ENCODE measurements at places on chromosomes 11 and 22.

DNA sequence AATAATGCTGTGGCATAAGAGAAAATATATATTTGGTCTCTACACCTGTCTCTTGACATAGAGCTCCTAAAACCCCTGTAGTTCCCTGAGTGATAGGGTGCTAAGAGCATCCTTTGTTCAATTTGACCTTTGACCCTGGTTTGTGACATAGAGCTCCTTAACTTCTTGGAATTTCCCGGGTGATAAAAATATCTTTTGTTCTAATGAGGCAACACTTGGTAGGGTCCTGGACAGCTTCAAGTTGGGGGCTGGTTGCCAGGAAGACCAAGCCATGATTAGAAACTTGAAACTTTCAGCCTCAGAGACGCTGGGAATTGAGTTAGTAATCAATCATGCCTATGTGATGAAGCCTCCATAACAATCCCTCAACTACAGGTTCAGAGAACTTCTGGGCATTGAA lies 105.4 kb downstream of the CASP12 start:
- no peak for DNase-seq

DNA sequence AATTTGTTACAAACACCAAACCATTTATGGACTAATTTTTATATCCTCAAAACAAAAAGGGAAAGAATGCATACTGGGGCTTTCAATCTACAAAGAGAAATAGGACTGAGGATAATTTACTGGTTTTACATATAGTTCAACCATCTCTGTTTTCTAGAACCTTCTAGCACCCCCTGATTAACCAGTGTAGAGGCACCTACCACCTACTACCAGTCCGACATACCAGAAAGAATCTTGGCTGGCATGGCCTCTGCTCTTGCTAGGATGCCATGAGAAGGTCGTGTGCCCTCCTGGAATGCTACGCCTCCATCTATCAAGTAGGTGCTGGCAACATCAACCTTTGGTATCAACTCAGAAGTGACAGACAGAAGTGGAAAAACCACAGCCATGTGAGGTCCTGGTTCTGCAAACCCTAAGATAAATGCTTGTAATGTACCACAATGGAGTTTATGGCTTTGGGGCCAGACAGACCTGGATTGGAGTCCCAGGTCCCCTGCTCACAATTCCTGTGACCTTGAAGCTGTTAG lies 28.2 kb downstream of the MYH9 start:
- no peak for DNase-seq

DNA sequence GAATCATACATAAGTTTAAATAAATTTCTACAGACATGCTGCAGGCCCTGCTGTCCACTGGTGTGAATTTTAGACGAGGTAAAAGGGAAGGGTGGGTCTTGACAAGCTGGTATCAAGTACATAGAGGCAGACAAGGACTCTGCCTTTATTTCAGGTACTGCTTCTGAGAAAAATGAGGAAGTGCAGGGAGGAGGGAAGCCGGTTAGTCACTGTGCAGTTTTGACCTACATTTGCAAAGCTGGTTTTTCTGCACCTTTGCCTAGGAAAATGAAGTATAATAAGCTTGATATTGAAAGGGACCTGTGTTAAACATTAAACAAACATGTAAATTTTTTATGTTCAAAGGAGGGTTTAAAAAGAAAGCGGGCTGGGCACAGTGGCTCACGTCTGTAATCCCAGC lies 24.6 kb downstream of the TMEM45B start:
- DNase-seq: peak; percentile 49

DNA sequence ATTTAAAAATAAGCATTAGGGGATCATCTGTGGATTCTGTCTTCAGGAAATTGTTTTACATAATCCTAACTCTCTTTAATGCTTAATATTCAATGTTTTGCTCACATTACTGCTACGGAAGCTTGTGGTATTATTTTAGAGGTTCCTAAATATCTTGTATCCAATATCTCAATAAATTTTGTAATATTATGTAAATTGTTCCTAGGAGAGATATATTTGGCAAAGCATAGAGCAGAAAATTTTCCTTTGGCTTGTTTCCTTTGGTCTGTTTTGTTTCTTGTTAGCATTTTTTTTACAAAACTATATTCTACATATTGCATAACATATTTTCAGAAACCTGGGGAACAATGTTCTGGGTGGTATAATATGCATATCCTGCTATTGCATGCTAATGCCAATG lies 144.8 kb downstream of the GRIA4 start:
- no peak for DNase-seq

DNA sequence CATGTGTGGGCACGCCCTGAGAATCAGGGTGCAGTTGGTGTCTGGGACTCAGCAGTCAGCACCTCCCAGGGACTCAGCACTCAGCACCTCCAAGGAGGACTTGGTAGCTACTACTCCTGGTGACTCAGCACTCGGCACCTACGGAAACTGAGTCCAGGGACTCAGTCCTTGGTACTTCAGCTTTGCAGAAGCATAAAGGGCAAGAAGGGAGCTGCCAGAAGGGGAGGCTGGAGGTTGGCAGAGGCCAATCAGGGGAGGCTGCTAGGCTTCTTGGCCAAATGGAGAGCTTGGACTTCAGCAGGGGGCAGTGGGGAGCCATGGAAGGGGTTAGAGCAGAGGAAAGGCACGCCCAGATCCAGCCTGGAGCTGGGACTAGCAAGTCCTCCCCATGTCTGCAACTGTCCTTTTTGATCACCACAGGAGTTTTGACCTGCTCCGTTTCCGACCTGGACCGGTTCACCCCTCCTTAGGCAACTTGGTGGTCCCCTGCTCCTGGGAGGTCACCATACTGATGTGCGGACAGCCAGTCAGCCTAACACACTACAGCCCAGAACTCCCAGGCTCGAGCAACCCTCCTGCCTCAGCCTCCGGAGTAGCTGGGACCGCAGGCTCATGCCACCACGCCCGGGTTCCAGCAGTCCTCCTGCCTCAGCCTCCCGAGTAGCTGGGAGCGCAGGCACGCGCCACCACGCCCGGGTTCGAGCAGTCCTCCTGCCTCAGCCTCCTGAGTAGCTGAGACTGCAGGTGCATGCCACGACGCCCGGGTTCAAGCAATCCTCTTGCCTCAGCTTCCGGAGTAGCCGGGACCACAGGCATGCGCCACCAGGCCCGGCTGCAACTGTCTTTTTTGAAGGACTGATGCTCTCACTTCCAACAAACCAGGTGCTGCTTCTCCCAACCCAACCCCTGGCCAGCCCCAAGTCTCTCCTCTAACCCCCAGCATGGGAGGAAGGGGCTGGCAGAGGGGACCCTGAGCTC lies 1.5 kb downstream of the ANO9 start:
- DNase-seq: no peak

DNA sequence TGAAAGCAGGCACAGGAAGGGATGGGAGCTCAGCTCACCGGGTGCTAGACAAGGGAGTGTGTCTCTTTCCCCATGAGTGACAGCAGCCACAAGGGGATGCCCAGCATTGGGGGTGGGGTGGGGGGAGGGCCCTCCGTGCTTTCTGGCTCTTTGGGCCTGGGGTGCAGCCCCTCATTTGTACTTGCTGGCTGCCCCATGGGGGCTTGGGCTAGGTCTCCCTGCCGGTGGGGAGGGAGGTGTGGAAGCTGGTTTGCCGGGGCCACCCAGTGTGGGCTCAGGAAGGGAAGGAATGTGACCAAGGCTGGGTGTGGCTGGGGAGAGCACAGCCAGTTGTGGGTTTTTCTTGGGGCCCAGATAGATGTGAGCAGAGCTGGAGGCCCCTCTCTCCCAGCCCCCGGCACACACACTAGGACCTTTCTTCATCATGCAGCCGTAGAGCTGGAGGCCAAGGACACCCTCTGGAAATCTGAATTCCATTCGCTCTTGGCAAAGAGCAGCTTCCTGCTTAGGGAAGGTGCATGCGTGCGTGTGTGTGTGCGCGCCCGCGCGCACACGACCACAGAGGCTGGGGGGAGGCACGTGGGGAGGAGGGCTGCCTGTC lies 25.8 kb downstream of the KCNQ1OT1 start:
- DNase-seq: no peak

GRCh38 chr22:38734421-38735100 lies 21.2 kb downstream of the SUN2 start:
- DNase-seq: no peak

DNA sequence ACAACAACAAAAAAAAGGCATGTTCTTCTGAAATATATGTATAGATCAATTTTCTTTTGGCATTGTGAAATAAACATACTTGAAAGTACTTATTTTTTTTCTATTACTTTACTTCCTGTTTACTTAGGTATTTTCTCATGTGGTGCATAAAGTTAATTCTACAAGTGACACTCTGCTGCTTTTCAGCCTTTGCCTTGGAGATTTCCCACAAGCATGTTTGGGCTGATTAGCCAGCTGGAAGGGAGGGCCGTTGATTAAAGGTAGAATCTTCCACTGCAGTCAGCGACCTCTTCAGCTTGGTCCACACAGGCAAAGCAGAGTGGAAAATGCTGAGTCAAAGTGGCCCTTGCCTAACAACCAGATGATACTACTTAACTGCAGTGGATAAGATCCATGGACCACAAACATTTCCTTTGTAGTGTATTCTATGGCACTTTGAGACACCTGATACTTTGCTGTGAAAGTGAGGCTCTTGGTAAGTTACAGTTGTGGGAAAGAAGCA lies 176.0 kb downstream of the ARHGAP42 start:
- DNase-seq: no peak

GRCh38 chr11:15969701-15970329 lies 386.5 kb downstream of the SOX6 start:
- DNase-seq: peak; percentile 97

DNA sequence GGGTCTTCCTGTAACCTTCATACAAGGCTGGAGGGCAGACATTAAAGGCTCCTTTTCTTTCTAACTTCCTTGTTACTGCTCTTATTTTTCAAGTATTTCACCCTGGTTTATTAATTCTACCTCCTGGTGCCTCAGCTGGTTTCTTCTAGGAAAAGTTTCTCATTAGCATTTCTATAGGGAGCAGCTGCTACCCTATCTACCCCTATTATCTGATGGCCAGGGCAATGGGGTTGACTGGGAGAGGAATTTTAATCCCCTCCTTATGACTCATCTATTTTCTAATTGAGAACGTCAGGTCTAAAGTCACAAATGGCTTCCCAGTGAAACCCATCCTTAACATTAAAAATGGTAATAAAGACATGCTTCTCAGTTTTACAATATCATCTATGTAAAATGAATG lies 5.0 kb downstream of the MAP6 start:
- no peak for DNase-seq

DNA sequence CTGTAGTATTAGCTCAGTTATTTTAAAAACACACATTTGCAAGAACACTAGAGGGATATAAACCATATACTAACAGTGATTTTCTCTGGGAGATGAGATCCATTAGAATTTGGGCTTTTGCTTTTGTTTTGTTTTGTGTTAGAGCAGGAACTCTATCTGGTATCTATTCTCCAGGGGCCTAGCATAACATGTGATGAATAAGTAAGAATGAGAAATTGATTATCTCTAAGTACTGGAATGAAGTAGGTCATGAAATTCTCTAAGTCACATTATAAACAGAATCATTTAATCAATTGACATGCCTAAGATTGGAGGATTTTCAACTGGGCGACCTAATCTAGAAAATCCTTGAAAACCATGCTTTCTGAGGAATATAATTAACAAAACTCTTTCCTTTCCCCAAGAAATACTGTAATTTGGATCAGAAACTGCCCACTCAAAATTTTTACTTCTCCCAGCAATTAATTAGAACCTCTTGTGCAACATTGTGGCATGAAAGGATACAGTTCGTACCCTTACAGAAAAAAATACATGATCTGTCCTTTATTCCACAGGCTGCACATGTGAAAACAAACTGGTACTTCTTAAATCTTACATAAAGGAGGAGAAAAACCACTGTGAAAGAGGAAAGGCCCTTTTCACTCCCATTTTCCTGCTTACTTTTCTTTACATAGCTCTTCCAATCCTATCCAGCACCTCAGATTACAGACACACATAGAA lies 93.5 kb downstream of the MRTFA start:
- DNase-seq: no peak

GRCh38 chr11:18703001-18703763 lies 4.6 kb downstream of the TMEM86A start:
- DNase-seq: no peak

- DNase-seq: no peak
Observed at GRCh38 chr22:47781427-47782111, 1019.1 kb downstream of the TBC1D22A start.

- no peak for DNase-seq
Observed at GRCh38 chr11:121716060-121716459, 263.3 kb upstream of the SORL1-AS1 start.

DNA sequence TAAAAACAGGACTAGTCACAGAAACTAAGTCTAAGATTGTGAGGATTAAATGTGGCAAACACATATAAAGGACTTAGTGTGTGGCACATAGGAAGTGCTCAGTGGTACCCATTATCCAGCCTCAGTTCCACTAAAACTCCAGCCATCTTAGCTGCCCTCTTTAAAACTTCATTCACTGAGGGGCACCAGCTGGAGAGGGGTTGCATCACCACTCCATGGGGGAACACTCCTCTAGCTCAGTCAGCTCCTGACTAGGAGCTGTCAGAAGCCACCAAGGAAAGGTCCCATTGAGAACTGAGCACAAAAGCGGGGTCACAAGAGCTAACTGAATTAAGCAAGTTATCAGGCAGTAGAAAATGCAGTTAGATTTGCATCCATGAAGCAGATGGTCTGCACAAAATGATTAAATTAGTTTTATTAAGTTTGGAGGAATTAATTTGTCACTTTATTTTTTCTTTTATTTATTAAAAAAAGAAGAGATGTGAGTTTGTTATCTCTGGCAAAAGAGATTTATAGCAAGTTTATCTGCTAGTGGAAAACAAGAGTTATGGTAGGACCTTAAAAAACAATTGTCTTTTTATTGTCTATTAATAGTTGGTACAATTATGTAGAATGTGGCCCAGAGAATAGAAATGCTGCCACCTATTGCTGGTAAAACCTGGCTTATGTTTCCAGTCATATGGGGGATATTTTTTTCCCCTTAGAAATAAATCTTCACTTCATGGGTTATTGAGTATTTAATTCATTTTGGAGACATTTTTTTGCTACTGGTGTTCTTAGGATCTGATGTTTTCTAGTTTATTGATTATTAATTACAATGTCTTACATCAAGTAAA lies 95.7 kb downstream of the NAV2 start:
- no peak for DNase-seq

- no peak for DNase-seq
Observed at GRCh38 chr22:42261296-42261695, 9.2 kb downstream of the TCF20 start.

GRCh38 chr11:92696076-92696475 lies 273.4 kb upstream of the MTNR1B start:
- no peak for DNase-seq

DNA sequence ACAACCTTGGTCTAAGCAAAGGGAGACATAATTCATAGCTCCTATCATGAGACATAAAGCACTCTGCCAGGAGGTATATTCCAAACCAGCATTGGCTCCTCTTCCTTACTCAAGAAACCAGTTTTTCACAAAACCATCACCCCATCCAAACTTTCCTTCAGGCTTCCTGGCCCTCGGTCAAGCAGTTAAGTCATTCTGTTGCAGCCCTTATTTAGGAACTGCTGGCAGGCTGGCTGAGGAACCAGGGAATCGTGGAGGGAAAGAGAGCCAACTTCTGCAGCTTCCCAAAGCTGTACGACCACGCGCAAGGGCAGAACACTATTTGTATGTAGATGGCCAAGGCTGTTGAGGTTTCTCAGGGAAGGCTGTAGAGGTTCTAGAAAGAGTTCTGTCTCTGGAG lies 680 bp downstream of the IFT46 start:
- no peak for DNase-seq

Data from epithelial cell of prostate (primary cell).